ENCODE measurements at places on chromosomes 7 and 10.

DNA sequence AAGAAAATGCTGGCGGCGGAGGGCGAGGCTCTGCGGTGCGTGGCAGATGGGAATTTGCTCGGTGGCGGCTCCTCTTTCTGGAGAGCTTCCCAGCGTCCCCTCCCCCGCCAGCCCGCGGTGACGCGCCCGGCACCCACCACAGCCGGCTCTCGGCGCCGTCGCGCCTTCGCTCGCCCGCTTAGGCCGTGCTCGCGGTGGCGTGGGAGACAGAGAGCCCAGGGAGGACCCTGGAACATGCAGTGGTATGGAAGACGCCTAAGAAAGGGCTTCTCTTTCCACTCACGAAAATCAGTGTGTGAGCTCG, 576 bp upstream of the CSGALNACT2 start:
- no peak for DNase-seq

- DNase-seq, result no peak
These were observed 14.6 kb downstream of the SFRP4 start for GRCh38 chr7:37901890-37902524.

DNA sequence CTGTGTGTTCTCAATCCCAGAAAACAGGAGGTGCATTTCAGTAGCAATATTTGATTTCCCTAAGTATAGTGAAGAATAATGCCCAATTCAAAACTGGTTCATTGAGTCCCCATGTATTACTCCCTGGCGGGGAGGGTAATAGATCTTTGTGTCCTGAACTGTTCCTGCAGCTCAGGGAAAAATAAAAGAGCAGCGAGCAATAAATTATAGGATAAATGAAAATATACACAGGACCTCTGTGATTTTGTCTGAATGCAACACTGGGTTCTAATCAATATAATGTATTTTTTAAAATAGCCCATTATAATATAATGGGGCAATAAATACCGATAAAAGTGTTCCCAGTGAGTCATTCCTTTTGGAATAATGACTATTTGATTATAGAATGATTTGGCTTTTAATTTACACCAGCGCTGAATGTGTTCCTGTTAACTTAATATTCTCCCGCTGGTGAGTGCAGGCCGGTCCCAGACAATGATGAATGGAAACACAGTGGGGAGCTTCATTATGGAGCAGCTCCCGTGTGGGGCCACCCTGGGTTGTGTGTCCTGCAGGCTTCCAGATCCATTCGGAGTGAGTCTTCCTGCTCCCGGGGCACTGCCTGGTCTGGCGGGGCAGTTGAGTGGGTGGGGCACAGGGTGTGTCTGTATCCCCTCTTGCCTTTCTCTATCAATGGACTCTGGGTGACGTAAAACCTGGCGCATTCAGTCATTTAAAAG, 263.1 kb downstream of the ACTR3B start:
- no peak for DNase-seq

GRCh38 chr7:78587443-78588044, 789.0 kb downstream of the PHTF2 start:
- DNase-seq, result no peak

DNA sequence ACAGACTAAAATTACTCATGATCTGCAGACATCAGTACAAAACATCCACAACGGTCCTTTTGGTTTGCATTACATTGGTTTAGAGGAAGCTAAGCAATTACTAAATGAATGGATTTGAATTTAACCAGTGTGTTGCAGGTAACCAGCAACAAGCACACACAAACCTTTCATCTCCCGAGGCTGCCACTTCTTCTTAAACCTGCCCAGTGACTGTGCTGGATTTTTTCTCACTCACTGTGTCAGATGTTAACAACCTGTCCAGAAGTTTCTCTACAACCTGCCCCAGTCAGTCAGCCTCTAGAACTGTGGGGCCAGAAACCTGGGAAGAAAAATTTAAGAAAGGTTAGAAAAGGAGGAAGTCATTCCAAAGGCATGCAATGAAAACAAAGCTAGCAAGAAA, 2.4 kb upstream of the MEOX2 start:
- no peak for DNase-seq

DNA sequence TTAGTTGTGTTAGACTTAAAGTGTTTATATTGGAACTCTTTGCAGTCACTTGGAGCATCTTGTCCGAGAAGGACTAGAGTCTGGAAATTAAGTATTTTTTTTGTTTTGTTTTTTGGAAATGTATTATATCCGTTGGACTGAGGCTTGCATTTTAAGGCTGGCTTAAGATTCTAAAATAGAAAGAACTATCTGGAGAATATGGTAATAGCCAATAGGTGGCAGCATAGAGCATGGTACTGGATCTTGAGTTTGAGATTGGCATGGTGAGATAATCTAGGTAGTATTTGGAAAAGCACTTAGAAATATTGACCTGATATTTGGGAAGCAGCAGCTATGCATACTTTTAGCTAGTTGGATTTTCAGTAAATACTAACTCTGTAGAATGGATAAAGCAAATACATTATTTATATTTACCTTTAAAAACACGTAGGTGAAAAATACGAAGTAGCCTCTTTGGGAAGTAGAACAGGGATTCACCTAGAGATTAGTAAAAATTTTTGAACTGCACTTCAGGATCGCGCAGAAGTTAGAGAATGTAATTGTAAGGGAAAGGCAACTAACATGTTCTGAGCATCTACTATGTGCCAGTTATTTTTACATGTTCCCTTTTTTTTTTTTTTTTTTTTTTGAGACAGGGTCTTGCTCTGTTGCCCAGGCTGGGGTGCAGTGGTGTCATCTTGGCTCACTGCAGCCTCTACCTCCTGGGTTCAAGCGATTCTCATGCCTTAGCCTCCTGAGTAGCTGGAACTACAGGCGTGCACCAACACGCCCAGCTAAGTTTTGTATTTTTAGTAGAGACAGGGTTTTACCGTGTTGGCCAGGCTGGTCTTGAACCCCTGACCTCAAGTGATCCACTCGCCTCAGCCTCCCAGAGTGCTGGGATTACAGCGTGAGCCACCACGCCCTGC, 78.6 kb downstream of the LCOR start:
- DNase-seq, result no peak

DNA sequence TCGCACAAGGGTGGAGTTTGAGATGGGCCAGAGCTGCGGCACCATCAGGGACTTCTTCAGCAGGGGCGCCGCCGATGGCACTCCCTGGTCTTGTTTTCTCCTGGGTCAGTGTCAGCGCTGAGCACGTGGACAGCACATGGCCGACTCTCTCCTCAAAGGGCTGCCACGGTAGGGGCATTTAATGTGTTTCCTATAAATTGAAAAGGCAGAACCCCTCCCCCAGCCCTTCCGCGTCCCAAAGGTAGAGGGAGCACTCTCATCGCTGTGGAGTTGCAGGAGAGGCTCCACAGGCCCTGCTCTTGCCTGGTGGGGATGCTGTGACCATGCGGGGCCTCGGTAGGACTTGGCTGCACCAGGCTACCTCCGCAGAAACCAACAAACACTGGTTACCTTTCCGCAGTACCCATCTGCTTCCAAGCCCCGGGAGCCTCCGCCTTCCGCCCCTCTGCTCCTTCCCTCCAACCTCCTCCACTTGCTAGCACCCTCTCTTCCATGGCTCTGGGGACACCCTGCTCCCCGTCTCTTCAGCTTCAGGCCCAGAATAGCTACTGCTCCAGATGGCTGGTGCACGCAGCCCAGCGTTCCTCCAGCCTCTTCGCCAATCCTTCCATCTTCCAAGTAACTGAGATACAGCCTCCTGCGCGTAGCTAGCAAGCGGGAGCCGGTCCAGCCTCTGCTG, 166.3 kb upstream of the ADCY1 start:
- DNase-seq, result no peak

- no peak for DNase-seq
These were observed 25.0 kb downstream of the SHH start for GRCh38 chr7:155787171-155787851.

DNA sequence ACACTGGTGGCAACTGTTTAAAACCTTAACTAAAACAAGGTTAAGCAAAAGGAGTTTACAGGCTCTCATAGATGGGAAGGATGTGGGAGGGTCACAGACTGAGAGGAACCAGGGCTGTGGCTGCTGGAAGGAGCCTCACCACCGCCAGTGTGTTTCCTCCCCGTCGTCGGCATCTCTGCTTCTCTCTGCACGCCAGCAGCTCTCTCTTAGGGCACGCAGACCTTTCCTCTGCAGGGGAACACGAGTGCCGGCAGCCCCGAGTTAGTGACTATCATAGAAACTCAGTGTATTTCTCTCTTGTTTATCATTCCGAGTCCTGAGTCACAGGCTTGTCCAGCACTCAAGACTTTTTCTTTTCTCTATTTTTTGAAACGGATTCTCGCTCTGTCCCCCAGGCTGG, 8.1 kb upstream of the SH2D4B start:
- DNase-seq, result no peak

GRCh38 chr10:112919721-112920120, 30.3 kb upstream of the TCF7L2 start:
- DNase-seq, result no peak

DNA sequence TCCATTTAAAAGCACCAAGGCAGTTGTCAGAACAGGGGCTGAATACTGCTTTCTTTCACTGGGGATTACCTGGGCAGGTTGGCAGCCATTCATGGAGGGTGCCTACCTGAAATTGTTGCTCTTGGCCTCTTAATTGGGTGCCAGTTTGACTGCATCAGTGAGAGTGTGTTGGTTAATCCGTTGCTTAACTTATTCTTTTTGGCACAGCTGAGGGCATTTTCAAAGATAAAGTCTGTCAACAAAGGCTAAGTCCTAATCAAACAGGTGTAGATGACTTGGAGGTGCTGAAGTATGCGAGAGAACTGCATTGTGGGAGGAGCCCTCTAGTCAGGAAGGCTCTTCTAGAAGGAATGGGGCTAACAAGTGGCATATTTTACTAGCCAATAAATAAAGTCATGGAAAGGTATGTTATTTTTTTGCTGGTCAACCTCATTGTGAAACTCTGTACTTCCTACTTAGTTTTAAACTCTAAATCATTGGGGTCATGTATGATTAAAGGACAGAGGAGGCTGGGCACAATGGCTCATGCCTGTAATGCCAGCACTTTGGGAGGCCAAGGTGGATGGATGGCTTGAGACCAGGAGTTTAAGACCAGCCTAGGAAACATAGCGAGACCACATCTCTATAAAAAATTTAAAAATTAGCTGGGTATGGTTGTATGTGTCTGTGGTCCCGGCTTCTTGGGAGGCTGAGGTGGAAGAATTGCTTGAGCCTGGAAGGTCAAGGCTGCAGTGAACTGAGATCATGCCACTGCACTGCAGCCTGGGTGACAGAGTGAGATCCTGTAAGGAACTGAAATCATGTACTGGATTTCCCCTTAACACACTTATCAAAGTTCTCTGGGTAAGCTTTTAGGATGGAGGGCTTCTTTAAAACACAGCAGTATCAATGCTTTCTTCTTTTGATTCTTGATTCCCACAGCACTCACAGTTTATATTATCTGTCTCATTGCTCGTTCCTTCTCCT, 134.1 kb downstream of the LRMDA start:
- no peak for DNase-seq

DNA sequence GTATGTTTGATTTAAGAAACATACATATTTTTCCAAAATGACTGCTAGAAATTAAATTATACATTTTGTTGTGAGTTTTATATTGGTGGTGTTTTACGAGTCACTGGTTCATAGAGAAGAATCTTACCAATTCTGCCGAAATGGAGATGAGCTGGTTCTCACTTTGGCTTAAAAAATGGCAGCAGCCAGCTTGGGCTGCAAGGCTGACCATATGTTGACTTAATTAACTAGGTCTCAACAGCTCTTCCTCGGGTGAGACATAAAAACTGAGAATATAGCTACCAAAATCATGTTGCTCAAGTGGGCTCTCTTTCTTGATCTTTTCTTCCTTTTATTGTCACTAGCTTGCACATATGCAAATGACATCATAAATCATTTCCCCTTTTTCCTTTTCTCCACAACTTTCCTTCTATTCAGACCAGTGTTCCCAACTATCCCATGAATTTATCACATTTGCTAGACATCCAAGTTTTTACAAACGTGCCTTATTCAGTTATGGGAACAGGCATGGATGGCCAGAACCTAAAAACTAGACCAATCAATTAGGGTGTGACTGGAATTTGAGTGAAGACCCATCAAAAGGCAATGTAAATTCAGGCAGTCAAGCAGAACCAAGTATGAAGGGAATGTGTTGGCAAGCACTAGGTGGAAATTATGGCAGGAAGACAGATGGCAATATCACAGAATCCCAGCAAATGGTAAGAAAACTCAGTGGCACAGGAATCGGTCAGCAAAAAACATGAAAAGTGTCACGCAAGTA, 6.4 kb upstream of the TSPAN12 start:
- DNase-seq, result no peak

- no peak for DNase-seq
These were observed 61.5 kb downstream of the MCMBP start for GRCh38 chr10:119811122-119811521.

GRCh38 chr10:71234970-71235685, 22.8 kb downstream of the UNC5B start:
- DNase-seq, result no peak

- no peak for DNase-seq
These were observed 5.7 kb upstream of the TAS2R60 start for GRCh38 chr7:143437578-143437977.

DNA sequence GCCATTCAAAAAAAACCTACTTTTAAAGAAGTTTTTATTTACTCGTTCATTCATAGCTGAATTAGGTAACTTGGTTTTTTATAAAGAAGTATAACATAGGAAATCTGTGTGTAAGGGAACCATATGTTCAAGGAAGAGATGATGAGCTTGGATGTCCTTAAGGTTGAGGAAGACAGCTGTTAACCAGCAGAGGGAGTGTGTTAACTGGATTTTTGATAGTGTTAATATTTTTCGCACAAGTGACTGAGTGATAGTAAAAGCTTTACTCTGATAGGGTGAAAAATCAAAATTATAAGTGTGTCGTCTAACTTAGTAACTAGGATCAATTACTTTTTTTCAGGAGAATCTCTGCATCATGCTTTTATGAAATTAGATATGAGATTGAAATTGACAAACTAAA, 134.7 kb downstream of the ARL5B start:
- DNase-seq, result no peak

DNA sequence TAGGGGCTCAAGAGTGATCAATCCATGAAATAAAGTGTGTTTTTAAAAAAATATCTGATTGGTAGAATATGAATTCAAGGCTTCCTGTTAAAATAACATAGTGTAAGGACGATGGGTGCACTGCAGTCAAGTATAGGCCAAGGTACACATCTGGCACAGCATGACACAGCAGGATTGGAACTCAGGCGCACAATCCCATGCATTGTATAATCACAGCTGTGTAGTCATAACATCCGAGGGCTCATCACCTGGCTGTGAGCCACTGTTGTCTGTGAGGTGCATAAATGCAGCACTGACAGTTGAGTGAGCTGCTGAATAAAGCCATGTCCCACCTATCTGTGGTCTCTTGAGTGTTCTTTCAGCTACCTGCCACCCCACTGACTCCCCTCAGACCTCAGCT, 142.3 kb upstream of the HPS1 start:
- no peak for DNase-seq

Measured in retinal pigment epithelial cell (primary cell).